ENCODE measurements at places on chromosomes 2 and 18.
A peak's percentile ranks its signal among the peaks of the same experiment; 100 is the strongest.

- no peak for DNase-seq
These were observed 62.7 kb upstream of the TAF1B start for GRCh38 chr2:9780368-9781130.

GRCh38 chr2:235489897-235490296 is 3.9 kb upstream of the AGAP1 start:
- no peak for DNase-seq

DNA sequence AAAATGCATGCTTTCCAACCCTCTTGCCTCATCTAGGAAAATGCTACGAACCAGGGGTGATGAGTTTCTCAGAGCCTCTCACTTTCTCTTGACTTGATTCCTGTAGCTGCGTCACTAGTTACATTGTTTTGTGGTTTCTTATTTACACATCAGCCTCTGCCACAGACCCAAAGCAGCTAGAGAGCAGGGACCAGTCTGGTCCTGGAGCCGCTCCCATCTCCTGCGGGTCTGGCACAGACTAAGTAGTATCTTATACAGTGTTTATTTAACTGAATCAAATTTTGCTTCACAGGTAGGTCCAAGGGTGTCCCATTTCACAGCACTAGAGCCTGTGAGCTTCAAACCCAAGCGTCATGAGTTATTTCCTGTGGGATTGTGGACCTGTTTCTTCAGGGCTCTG is 310.5 kb downstream of the MYCN start:
- DNase-seq: no peak

DNA sequence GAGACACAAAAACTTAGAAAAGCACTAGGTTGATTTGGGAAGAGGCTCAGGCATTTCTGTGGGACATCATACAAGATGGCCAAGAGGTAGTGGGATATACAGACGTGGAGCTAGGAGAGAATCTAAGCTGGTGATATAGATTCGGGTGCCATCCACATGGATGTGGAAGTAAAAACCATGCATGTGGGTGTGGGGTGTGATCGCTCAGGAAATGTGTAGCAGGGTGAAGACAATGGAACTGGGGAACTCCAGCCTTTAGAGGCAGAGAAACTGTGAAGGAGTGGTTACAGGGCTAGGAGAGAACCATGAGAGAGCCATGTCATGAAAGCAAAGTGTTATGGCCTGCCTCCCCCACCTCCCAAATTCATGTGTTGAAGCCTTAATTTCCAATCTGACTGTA is 43.0 kb upstream of the CTLA4 start:
- no peak for DNase-seq

- DNase-seq: no peak
These were observed 655.9 kb upstream of the SOX11 start for GRCh38 chr2:5036256-5036655.

DNA sequence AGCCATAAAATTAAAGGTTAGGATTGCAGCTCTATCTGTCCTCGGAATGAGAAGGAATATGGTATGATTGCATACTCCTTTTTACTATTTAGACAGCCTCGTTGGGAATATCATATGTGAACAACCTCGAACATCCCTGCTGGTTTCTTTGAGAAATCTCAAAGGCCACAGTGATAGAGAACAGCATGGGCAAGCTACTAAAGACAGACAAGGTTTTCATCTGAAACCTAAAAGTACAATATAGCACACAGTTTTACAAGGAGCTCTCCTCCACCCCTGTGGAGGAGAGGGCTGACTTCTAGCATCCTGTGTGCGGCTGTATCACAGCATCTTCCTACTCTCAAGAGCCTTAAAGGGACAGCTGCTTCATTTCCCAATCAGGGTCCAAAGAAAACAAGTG is 104.3 kb downstream of the VWC2L start:
- no peak for DNase-seq

DNA sequence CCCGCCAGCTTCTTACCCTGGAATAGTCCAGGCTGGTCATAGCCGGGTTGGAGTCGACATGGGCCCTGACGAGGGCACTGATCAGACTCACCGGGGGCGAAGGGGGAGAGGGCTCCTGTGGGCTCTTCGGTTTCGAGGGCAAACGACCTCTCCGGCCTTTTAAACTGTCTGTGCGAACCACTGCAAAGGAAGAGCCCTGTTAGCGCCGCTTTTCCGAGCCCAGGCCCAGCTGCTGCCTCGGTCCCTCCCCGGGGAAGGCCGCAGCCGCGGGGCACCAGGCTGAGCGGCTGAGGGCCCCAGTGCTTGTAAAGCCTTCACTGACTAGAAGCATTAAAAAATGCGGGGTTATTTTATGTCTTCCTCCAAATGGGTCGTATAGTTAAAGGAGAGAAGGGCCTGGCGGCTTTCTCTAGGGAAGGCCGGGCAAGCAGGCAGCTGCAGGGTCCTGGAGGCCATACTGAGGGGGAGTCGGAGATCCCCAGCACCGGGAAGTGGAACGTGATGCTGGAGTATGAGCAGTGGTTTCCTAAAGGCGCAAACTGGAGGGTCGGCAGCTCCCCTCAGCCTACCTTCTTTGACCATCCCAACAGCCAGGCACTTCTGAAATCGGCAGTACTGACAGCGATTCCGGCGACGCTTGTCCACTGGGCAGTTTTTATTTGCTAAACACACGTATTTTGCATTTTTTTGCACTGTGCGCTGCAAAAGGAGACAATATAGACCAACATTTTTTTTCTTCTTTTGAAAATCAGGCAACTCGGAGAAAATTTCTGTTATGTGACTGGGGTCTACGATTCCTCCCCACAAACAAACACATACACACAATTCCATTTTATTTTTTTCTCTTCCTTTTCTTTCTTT is 4.5 kb downstream of the NR4A2 start:
- DNase-seq: no peak

- DNase-seq: no peak
These were observed 194.1 kb upstream of the CCDC68 start for GRCh38 chr18:55153346-55153745.

GRCh38 chr2:239466061-239466754 is 65.4 kb upstream of the HDAC4 start:
- no peak for DNase-seq

GRCh38 chr2:153601812-153602211 is 123.2 kb upstream of the RPRM start:
- DNase-seq: no peak

DNA sequence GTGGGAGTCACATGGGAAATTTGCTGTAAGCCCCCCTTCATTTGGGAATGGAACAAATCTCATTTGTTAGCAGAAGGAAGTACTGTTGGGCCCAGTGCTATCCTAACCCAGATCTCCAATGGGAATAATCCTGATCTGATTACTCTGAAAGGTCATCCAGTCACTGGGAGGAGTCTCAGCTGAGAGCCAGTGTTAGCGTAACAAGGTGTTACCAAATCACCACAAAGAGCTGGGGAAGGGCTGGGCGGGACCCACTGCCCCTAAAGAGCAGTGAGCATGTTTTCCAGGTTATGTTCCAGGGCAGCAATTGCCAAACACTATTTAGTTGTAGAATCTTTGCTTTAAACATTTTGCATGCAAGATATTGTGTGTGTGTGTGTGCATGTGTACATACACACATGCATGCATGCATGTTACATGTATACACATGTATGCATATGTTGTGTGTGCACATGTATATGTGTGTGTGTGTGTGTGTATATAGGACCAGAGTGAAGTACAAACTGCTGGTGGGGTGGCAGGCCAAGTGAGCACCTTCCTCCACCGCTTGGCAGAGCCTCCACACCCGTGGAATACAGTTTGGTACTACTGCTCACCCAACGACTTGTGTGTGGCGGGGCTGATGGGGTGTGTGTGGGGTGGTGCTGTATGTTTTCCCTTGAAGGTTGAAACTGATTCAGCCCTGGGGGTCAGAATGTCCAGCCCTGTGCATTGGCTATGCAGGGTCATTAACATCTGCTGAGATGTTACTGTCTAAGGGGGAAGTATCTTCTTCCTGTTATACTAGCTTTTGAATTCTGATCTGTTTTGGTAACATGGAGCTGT is 15.2 kb downstream of the INPP5D start:
- DNase-seq: no peak

DNA sequence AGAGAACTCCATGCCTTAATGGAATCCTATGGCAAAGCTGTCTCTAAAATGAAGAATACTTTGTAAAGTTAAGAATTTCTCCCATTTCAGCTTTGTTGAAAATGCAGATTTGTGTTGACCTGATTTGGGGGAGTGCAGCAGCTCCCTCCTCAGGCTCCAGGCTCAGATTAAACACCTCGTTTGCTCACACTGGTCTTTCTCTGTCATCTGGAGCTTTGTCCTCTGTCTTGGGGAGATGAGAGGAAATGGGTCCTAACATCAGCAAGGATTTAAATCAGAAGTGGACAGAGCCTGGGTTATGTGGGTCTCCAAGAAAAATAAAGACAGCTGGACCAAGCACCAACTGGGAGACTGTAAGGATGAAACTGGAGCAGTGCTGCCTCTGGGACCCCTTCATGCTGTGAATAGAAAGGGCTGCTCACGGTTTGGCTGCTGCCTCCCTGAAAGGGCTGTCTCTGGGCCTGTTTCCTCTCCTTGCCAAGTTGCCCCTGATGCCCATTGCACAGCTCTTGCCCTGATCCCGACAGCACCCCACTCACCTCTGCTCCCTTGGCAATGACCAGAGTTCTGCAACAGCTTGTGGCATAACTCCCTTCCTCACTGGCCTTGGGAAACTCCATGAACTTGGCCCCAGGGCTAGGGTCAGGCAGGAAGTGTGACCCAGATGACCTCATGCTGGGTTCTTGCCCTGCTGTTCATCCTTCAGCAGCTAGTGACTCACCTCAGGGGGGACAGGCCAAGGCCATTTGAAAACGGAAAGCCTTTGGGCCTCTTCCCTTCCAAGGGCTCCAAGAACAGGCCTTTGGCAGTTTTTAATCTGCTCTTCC is 197.2 kb downstream of the CYP26B1 start:
- DNase-seq: no peak

- no peak for DNase-seq
These were observed 2036.1 kb upstream of the LRRTM1 start for GRCh38 chr2:82340578-82341053.

- DNase-seq: peak; percentile 13
These were observed 42.4 kb upstream of the NABP1 start for GRCh38 chr2:191635333-191636234.

GRCh38 chr2:20934236-20934635 is 109.6 kb downstream of the APOB start:
- DNase-seq: no peak

DNA sequence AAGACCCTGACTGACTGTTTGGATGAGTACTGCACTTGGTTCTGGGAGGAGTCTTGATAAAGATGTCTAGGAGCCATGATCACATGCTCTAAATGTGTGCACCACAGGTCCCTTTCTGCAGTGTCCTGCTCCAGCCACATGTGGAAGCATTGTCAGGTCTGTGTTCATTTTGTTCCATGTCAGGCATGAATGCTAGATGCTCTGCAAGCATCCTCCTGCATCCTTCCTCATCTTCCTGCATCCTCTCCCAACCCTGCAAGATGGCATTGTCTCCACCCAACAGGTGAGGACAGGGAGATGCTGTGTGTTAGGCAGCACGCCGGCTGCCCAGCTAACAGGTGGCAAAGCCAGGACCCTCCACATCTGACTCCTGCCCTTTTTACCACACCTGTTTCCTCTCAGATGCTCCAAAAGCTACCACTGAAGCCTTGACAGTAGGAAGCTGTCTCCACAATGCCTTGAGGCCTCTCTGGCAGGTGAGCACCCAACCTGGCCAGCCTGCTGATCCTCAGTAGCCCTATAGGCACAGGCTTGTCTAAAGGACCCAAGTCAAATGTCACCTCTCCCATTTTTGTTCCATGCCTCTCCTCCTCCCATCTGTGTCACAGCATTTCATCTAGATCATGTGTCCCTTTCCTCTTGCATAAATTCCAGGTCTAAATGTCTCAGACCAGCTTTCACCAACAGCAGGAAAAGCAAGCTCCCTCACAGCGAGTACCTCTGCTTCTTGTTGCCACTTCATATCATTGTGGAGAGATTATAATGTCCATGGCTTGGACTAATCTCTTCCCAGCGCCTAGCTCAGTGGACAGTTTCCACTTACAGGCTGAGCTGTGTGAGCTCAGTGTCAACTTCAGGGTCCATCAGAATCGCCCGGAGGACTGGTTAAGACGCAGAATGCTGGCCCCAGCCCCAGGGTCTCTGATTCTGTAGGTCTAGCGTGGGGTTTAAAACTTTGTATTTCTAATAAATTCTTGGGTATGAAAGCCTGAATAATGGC is 55.0 kb downstream of the TMEM163 start:
- no peak for DNase-seq

DNA sequence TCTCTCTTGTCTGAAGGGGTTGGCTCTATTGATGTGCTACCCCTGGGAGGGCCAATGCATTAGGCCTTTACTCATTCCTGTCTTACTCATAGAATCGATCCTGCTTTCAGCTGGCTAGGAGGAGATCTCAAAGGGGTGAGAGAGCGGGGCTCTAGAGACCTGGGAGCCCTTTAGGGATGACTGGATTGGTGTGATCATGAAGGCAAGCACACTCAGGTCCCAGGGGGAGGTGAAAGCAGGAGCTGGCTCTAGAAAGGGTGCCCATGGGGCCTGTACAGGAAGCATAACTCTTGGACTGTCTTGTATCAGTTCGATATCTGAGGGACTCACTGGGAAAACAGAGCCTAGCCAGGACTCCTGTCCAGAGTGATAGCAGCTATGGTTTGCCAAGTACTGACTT is 47.8 kb downstream of the INPP4A start:
- no peak for DNase-seq

Measured in HCT116 (cell line).